ENCODE measurements at places on chromosomes 1 and 21.

DNA sequence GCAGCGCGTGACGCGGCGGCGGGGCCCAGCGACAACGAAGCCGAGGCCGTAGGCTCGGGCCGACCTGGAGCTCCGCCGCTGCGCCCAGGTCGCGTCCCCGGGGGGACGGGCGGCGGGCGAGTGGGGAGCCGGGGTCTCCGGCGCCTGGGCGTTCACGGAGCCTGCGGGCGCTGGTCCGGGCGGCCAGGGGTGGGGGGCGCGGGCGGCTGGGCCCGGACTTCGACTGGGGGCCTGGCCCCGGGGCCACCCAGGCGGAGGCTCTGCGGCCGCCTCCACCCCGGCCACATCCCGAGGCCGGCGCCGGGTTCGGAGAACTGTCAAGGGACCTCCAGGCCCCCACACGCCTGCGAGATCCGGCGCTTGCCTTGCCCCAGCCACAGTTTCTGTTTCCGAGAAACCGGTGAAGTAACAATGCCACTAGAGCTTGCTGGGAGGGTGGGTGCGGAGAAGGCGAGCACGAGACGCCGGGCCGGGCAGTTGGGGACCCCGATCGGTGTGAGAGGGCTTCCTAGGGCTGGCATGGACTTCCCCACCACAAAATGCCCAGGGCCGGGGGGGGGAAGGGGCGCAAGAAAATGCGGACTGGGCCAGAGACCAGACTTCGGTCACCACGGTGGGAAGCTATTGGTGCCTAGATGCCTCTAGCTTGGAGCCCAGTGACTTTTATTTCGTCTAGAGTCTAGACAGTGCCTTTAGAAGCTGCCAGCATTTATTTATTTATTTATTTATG, 501 bp downstream of the FBXO6 start:
- DNase-seq, result peak; percentile 43

GRCh38 chr1:157288006-157288405, 149.8 kb upstream of the ETV3 start:
- no peak for DNase-seq

DNA sequence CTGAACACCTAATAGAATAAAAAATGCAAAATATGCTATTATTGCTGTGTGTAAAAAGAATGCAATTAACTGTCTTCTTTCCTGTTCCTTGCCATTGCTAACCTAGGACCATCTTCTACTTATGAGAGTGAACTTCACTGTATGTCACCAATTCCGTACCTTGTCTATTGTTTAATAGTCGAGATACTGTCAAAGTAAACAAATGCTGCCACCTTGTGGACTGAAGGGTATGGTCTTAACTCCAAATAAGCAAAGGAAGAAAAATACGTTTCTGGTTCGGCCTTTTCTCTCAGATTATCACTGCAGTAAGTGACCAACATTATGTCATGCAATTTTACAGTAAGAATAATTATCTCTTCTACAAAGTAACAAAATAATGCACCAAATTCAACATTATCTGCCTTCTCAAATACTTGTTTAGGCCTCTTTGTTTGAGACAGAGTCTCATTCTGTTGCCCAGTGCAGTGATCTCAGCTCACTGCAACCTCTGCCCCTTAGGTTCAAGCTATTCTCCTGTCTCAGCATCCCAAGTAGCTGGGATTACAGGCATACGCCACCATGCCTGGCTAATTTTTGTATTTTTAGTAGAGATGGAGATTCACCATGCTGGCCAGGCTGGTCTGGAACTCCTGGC, 133.4 kb downstream of the COP1 start:
- DNase-seq, result peak; percentile 76

- DNase-seq, result no peak
These were observed 15.6 kb downstream of the PDE9A start for GRCh38 chr21:42669041-42669440.

- DNase-seq, result peak; percentile 48
These were observed 28.5 kb upstream of the EPS8L3 start for GRCh38 chr1:109792056-109792831.

GRCh38 chr1:107525145-107525544, 384.3 kb downstream of the NTNG1 start:
- DNase-seq, result no peak

GRCh38 chr1:19563324-19564097, 78.2 kb upstream of the CAPZB start:
- DNase-seq, result no peak

DNA sequence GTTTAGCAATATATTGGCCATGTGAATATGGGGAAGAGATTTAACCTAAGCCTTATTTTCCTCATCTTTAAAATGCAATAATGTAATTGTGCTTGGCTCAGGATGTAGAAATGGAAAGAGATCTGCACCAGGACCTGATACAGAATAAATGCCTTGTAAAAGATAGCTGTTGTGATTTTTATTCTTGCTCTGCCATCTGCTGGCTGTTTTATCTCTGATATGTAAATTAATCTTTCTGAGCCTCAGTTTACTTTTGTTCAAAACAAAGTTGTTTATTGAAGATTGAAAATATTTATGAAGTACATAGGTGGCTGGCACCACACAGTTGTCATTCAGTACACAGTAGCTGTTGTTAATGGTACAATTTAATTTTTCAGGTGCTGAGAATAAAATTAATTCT, 21.9 kb downstream of the ZYG11B start:
- no peak for DNase-seq

DNA sequence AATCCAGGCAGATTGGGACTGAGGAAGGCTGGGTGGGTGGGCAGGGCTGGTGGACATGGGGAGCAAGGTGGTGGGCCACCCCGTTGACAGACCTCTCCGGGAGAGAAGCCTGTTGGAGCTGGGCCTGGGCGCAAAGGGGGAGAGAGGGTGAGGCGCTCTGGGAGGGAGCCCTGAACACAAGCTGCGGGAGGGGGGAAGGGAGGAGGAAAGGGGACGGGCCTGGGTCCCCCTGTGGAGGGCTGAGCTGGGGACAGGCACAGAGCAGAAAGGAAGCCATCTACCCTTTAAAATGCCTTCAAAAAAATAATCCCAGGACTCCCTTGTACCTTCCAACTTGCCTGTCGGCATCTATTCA, 161.8 kb downstream of the PSMG1 start:
- DNase-seq, result no peak

GRCh38 chr1:41704196-41704595, 214.5 kb downstream of the HIVEP3 start:
- DNase-seq, result no peak

- no peak for DNase-seq
These were observed 8.9 kb upstream of the HAO2 start for GRCh38 chr1:119359730-119360129.

- no peak for DNase-seq
These were observed 41.6 kb upstream of the SEC16B start for GRCh38 chr1:178011465-178011828.

DNA sequence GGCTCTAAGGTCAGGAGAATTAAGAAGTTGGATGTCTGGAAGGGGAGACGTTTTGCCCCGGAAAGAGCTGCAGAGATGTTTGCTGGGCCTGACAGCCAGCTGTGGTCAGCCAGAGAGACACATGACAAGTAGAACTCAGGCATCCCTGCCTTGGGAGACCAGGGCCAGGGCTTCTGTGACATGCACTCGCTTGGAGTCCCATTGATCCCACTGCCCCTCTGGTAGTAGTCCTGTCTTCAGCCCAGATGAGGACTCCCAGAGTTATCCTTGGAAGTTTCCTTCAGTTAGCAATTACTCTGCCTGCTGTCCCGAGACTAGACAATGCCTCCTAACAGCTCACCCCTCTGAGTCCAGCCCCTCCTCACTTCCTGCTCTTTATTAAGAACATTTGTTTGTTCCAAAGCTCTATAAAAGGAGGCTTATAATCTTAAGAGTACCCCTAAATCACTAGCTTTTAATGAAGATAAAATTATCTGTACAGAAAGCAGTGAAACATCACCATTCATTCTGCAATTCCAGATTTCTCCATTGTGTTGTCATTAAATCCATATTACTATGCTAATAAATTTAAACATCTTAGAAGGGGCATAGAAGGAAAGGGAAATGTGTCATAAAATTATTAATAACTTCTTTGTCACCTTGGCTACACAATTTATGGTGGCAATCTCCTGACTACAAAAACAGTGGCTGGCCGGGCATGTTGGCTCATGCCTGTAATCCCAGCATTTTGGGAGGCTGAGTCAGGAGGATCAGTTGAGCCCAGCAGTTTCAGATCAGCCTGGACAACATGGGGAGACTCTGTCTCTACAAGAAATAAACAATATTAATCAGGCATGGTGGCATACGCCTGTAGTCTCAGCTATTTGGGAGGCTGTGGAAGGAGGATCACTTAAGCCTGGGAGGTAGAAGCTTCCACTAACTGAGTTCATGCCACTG, 94.2 kb downstream of the KCNK1 start:
- no peak for DNase-seq

GRCh38 chr1:229664133-229664689, 38.2 kb downstream of the URB2 start:
- DNase-seq, result no peak

DNA sequence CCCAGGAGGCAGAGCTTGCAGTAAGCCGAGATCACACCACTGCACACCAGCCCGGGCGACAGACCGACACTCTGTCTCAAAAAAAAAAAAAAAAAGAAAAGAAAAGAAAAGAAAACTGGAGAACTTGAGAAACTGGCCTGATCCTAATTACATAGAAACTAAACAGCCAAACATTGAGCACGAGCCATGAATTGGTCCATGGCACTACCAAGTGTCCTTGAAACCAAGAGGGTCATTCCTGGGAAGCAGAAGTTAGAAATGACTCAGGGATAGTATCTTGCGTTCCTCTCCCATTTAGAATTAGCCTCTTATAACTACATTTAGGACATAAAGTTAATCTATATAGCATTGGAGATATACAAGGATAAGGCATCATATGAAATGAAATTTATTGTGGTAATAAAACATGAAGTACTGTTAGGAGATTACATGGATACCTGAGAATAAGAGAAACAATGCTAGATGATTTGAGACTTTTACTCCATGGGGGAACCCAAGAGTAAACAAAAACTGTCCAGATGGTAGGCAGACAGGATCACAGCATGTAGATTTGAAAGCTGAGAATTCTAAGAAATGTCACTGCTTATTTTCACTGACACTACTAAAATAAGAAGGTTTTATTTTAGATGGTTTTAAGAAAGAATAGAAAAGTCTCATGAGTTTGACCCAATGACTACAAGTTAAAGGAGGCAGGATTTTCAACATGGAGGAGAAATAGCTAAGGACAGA, 39.5 kb upstream of the CPLANE2 start:
- no peak for DNase-seq

All from erythroblast (primary cell).